ENCODE measurements at places on chromosomes 2 and 18.
A peak's percentile ranks its signal among the peaks of the same experiment; 100 is the strongest.

- DNase-seq, result no peak
These were observed 93.0 kb upstream of the ID2 start for GRCh38 chr2:8588831-8589191.

GRCh38 chr2:205892251-205892655 lies 193.7 kb downstream of the INO80D start:
- no peak for DNase-seq

- no peak for DNase-seq
These were observed 1411.5 kb upstream of the ACVR2A start for GRCh38 chr2:146433116-146433875.

GRCh38 chr18:45838302-45839070 lies 13.0 kb downstream of the SIGLEC15 start:
- DNase-seq, result no peak

DNA sequence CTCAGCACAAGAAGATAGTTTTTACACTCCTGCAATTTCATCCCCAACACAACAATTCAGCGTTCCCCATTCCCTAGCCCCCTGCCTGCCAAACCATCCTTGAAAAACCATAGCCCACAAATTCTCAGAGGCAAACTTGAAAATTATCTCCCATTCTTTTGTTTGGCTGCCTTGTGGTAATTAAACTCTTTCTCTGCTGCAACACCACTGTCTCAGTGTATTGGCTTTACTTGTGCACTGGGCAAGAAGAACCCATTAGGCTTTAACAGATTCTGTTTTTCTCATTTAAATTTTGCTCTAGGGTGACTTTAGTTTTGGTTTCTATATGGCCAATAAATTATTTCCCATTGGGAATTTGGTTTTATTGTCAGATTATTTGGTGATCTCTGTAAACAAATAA lies 23.2 kb upstream of the FTCDNL1 start:
- DNase-seq, result no peak

- DNase-seq, result no peak
These were observed 121.1 kb downstream of the SETBP1 start for GRCh38 chr18:44801781-44802180.

DNA sequence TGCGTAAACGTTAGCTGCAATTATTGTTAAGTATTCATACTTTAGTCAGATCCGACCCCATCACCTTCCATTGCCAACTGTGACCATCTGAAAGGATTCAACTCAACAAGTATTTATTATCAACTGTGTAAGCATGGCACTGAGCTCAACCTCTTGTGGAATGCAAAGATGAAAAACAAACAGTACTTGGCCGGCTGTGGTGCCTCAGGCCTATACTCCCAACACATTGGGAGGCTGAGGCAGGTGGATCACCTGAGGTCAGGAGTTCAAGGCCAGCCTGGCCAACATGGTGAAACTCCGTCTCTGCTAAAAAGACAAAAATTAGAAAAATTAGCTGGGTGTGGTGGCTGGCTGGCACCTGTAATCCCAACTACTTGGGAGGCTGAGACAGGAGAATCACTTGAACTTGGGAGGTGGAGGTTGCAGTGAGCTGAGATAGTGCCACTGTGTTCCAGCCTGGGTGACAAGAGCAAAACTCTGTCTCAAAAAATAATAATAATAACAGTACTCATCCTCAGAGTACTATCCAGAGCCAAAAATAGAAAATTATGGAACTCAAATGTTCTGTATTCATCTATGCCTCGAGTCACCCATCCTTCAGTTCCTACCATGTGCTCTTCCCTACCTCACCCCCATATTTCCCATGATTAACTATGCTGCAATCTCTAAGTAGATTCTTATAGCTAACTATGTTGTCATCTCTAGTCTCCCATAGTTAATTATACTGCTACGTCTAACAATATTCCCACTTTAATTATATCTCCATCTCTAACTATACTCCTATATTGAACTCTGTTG lies 8.6 kb upstream of the MREG start:
- no peak for DNase-seq

- no peak for DNase-seq
These were observed 2.5 kb downstream of the PID1 start for GRCh38 chr2:229268626-229269025.

- DNase-seq, result no peak
These were observed 1614.1 kb upstream of the TMEFF2 start for GRCh38 chr2:193808877-193809276.

GRCh38 chr2:161312996-161313395 lies 4.8 kb downstream of the PSMD14 start:
- DNase-seq, result no peak

GRCh38 chr2:169961911-169962310 lies 134.7 kb downstream of the UBR3 start:
- DNase-seq, result no peak

GRCh38 chr2:180927030-180927686 lies 53.2 kb upstream of the UBE2E3 start:
- no peak for DNase-seq

DNA sequence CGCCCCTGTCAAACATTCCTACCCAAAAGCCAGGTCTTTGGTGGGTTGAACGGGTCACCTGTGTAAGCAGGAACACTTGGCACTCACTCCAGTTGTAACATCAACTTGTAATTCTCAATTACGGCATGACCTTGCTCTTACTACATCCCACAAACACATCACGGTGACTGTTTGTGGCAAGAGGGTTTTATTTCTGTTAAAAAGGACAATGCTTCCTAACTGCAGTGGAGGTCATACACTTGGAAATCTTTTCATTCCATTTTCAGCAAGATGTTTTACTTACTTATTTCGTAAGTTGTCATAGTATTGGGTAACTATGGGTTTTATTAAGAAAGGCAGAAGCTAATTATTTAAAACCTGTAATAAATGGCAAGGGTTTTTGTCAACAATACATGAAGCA lies 126.1 kb downstream of the ZNF516 start:
- DNase-seq, result no peak

- no peak for DNase-seq
These were observed 1146.9 kb upstream of the NRXN1 start for GRCh38 chr2:52178845-52179244.

GRCh38 chr2:101740555-101740964 lies 43.1 kb downstream of the MAP4K4 start:
- DNase-seq, result no peak

GRCh38 chr18:23136326-23137096 lies 1.2 kb downstream of the CABLES1 start:
- peak; percentile 41 for DNase-seq

- peak; percentile 41 for DNase-seq
These were observed 406.5 kb downstream of the XIRP2 start for GRCh38 chr2:167294776-167295140.

- DNase-seq, result peak; percentile 50
These were observed 305.4 kb upstream of the HS6ST1 start for GRCh38 chr2:128623776-128624761.

Measured in MM.1S (cell line).